ENCODE measurements at places on chromosomes 3 and 15. TPM values are rescaled to one million over a fixed set of nuclear protein-coding genes. Genes with fewer than 3 reads are reported as not detected.

SI gene
- total RNA-seq = not detected

FEZF2 gene
- not detected for total RNA-seq

ISLR2 gene
- total RNA-seq = 0.14 TPM

- H3K36me3 ChIP-seq = no peaks in the 10 kb centered on the region
- H3K27me3 ChIP-seq = peaks cover 25% of the 10 kb centered on the region
- H3K4me3 ChIP-seq = no peak overlapping the region
These were observed 57.9 kb downstream of the RASGRF1 start for GRCh38 chr15:79032656-79033055.

DNA sequence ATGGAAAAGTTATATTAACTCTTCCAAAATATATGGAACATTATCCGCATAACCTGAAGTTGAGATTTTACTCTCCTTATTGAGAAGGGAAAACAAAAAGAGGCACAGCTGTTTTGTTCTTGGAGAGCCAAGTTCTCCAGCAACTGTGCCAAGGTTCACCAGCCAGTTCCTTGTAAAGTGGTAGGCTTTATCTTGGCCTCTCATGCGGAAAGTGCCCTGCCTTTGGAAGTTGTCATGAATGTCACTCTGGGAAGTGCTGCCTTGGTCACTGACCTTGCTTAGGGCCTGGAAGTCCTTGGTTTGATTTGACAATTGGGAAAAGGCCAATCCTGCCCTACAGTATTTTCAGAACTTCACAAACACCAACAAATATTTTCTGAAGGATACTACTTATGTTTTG lies 44.2 kb upstream of the THRB start:
- H3K27me3 ChIP-seq = no peaks in the 10 kb centered on the region
- H3K27ac ChIP-seq = no peak overlapping the region
- no peak for DNase-seq
- H3K4me3 ChIP-seq = no peak overlapping the region
- H3K4me1 ChIP-seq = no peaks in the 10 kb centered on the region

DNA sequence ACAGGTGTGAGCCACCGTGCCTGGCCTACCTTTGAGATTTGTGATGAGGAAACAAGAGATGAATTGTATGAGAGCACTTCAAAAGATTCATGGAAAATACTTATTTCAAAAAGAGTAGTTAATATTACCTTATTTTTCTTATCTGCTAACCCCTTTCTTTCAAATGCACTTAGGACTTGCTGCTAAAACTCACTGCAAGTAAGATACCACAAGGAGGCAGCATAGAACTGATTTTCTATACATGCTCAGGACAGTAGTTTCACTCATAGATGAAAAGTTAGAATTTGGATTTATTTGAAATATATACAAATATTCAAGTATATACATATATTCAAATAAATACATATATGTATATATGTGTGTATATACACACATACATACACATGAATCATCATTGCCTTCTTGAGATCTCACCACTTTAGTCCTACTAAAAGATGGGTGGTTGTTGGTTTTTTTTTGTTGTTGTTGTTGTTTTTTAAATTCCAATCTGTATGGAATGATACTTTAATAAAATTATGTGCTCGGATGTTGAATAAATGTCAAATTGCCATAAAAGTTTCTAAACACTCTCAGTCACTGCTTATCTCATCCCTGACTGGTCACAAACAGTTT lies 2.4 kb downstream of the CCNDBP1 start:
- no peak overlapping the region for H3K4me3 ChIP-seq
- DNase-seq = no peak
- peak overlapping the region; percentile 30 for H3K27ac ChIP-seq
- H3K27me3 ChIP-seq = no peaks in the 10 kb centered on the region

GRCh38 chr3:104632521-104632920 lies 734.2 kb upstream of the ALCAM start:
- DNase-seq = no peak
- H3K36me3 ChIP-seq = no peaks in the 10 kb centered on the region
- H3K4me3 ChIP-seq = no peak overlapping the region
- H3K27me3 ChIP-seq = no peaks in the 10 kb centered on the region

DNA sequence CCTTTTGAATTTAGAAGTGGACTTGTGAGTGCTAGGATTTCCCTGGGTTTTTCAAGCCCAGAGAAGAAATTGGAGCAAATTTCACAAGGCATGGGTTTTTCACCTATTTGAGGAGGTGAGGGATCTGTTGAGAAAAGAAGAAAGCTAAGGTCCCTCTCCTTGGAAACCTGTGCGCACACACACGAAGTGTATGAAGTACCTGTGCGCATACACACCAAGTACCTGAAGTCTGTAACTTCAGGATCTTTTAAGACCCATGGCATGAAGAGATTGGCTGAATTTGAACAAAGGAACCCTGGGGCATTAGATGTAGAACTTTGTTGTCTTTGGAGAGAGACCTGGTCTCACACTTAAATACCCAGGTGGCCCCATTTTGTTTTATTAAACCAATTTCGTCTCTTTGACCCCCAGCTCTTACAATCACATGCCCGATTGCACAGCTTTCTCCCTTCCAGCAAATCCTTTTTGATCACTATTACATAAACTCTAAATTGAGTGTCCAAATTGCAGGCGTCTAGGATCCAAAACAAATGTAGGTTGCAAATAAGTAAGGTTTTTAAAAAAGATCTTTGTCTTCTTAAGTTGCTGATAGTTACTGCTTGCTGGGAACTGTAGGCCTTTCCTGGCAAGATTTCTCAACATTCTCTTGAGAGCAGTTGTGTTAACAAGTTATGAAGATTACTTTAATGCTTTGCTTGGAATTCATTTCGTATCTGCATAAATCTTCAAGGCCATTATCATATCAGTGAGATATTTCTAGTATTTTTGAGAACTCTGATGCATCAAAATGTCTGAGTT lies 64.3 kb downstream of the CMTM8 start:
- H3K27me3 ChIP-seq = no peaks in the 10 kb centered on the region
- H3K36me3 ChIP-seq = no peaks in the 10 kb centered on the region
- no peak for DNase-seq

DNA sequence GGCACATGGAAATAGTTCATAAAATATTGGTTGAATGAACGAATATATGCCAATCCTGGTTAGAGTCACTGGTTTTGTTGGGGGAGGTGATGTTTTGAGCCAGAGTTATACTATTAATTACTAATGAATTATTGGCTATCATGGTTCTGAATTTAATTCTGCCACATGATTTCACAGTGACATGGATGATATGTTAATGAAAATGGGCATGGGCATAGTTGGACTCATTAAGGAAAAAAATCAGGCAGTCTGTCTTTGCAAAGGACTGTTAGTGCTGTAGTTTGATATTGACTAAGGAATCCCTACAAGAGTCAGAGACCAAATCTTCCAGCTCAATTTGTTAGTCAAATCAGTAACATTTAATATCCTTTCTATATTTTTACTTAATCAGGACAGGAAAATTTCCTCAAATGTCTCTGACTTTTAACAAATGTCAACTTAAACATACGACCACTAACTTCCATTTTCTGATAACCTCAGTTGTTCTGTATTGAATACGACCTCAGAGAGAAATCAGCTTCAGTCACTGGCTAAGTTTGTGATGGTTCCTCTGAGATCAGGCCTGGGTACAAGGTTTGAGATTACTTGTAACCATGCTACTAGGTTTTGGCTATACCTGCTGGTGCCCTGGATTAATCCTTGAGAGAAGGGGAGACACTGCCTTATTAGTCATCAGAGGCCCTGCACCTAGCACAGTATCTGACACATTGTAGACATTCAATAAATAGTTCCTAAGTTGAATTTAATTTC lies 13.3 kb downstream of the NFKBIZ start:
- peaks cover 44% of the 10 kb centered on the region for H3K36me3 ChIP-seq
- DNase-seq = no peak
- no peak overlapping the region for H3K27ac ChIP-seq
- no peaks in the 10 kb centered on the region for H3K27me3 ChIP-seq

DNA sequence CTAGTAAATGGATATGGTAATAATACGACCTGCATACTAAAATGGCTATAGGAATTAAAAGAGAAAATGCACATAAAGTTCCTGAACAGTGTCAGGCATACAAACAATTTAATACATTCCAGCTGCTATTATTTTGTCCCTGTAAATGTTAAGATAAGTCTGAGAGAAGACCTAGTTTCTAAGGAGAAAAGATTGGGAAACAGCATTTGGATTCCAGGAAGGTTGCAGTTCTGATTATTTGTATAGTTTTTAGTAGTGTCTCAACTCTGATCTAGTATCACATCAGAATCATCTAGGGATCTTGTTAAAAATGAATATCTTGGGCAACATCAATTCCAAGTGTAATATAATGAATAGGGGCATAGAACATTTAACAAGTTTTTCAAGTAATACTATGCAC lies 905.7 kb downstream of the NSUN3 start:
- H3K27me3 ChIP-seq = no peaks in the 10 kb centered on the region
- no peaks in the 10 kb centered on the region for H3K36me3 ChIP-seq
- DNase-seq = no peak

GRCh38 chr15:67880651-67881182 lies 40.9 kb upstream of the RNU6-1 start:
- H3K27me3 ChIP-seq = peaks cover 49% of the 10 kb centered on the region
- H3K4me3 ChIP-seq = no peak overlapping the region
- DNase-seq = no peak
- H3K36me3 ChIP-seq = no peaks in the 10 kb centered on the region

DNA sequence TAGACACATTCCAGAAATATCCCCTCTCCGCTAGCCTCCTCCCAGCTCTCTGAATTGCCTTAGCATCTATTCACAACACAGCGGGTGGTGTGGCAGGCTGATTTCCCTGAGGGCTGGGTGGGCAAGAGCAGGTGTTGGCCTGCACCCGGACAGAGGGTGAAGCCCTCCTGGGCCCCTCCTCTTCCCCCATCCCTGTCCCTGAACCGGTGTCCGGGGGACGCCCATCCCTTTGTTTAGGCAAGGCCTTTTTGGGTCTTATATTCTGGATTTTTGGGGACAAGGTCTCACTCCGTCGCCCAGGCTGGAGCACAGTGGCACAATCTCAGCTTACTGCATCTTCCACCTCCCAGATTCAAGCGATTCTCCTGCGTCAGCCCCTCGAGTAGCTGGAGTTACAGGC lies 55.2 kb upstream of the KLHL25 start:
- H3K27ac ChIP-seq = no peak overlapping the region
- H3K4me3 ChIP-seq = no peak overlapping the region
- H3K27me3 ChIP-seq = peaks cover 39% of the 10 kb centered on the region
- H3K36me3 ChIP-seq = no peaks in the 10 kb centered on the region
- H3K4me1 ChIP-seq = peaks cover 5% of the 10 kb centered on the region
- no peak for DNase-seq

DNA sequence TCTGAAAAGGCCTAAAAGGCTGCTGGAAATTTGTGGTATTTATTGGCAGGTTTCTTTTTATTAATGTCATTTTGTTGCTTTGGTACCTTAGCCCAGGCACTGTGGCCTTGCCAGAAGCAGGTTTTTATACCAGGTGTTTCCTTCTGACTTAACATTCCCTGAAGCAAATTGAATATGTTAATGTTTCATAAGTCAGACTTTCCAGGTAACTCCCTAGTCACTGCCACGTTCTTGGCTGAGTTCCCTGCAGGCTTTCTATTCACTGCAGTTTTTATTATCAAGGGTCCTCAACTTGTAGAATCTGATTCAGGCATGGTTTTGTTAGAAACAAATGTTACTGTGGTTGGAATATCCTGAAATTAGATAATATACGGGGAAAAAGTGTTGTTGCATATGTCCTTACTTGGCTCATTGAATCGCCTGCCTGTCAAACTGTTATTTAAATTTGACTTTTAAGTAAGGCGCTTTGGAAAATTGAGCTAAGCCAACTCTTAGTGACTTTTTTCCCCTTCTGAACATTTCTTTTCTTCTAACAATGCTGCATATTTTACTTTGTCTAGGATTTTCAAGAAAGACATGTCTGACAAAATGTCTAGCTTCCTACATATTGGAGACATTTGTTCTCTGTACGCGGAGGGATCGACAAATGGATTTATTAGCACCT lies 22.9 kb downstream of the ITPR1 start:
- DNase-seq = no peak
- H3K4me3 ChIP-seq = no peak overlapping the region
- H3K36me3 ChIP-seq = peaks cover 17% of the 10 kb centered on the region
- peaks cover 32% of the 10 kb centered on the region for H3K4me1 ChIP-seq
- H3K27me3 ChIP-seq = no peaks in the 10 kb centered on the region

GRCh38 chr15:82532991-82533481 lies 7.2 kb downstream of the RPS17 start:
- no peaks in the 10 kb centered on the region for H3K27me3 ChIP-seq
- peaks cover 37% of the 10 kb centered on the region for H3K36me3 ChIP-seq
- no peak overlapping the region for H3K27ac ChIP-seq
- peaks cover 27% of the 10 kb centered on the region for H3K4me1 ChIP-seq
- DNase-seq = no peak
- H3K4me3 ChIP-seq = no peak overlapping the region

- H3K4me1 ChIP-seq = peaks cover 22% of the 10 kb centered on the region
- H3K27ac ChIP-seq = no peak overlapping the region
- H3K36me3 ChIP-seq = peaks cover 56% of the 10 kb centered on the region
- H3K4me3 ChIP-seq = no peak overlapping the region
- no peak for DNase-seq
These were observed 172.0 kb downstream of the VPS13C start for GRCh38 chr15:61888074-61888780.

DNA sequence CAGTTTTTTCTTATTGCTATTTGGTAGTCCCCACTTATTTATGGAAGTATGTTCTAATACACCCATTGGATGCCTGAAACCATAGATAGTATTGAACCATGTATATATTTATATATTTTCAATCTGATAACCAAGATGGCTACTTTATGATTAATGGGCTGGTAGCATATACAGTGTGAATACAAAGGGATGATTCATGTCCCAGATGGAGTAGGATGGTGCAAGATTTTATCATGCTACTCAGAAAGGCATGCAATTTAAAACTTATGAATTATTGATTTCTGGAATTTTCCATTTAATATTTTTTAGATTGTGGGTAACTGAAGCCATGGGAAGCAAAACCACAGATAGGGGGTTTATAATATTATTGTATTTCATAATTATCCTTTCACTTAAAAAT lies 35.2 kb downstream of the AP4E1 start:
- H3K36me3 ChIP-seq = peaks cover 25% of the 10 kb centered on the region
- no peak overlapping the region for H3K27ac ChIP-seq
- DNase-seq = no peak
- no peaks in the 10 kb centered on the region for H3K27me3 ChIP-seq
- no peaks in the 10 kb centered on the region for H3K4me1 ChIP-seq

- no peak overlapping the region for H3K4me3 ChIP-seq
- H3K27me3 ChIP-seq = peaks cover 8% of the 10 kb centered on the region
- H3K27ac ChIP-seq = no peak overlapping the region
- DNase-seq = no peak
- H3K36me3 ChIP-seq = peaks cover 8% of the 10 kb centered on the region
- H3K4me1 ChIP-seq = peaks cover 19% of the 10 kb centered on the region
These were observed 34.5 kb downstream of the CCDC54 start for GRCh38 chr3:107411779-107412178.

- DNase-seq = peak; percentile 87
- H3K4me1 ChIP-seq = peaks cover 8% of the 10 kb centered on the region
- no peak overlapping the region for H3K4me3 ChIP-seq
- peaks cover 11% of the 10 kb centered on the region for H3K27me3 ChIP-seq
- no peaks in the 10 kb centered on the region for H3K36me3 ChIP-seq
- H3K27ac ChIP-seq = no peak overlapping the region
These were observed 43.5 kb upstream of the BDH1 start for GRCh38 chr3:197599089-197599765.

- DNase-seq = no peak
- H3K27ac ChIP-seq = peak overlapping the region; percentile 75
- peaks cover 19% of the 10 kb centered on the region for H3K36me3 ChIP-seq
These were observed 205.8 kb upstream of the EOMES start for GRCh38 chr3:27927882-27928281.

GRCh38 chr15:97319291-97319690 lies 641.2 kb upstream of the ARRDC4 start:
- DNase-seq = no peak
- no peaks in the 10 kb centered on the region for H3K36me3 ChIP-seq
- H3K27me3 ChIP-seq = no peaks in the 10 kb centered on the region
- H3K4me1 ChIP-seq = no peaks in the 10 kb centered on the region

- H3K4me3 ChIP-seq = no peak overlapping the region
- DNase-seq = peak; percentile 41
- no peak overlapping the region for H3K27ac ChIP-seq
These were observed 885.4 kb downstream of the PDCD6IP start for GRCh38 chr3:34683851-34684250.

All from activated CD8-positive, alpha-beta memory T cell treated with anti-CD3 and anti-CD28 coated beads, Interleukin-2, amount 10 ng/mL, durations not matched to agents 7 days and 5 days (primary cell).